ENCODE measurements at places on chromosomes 1 and 21. TPM values are rescaled to one million over a fixed set of nuclear protein-coding genes. Genes with fewer than 3 reads are reported as not detected.

DNA sequence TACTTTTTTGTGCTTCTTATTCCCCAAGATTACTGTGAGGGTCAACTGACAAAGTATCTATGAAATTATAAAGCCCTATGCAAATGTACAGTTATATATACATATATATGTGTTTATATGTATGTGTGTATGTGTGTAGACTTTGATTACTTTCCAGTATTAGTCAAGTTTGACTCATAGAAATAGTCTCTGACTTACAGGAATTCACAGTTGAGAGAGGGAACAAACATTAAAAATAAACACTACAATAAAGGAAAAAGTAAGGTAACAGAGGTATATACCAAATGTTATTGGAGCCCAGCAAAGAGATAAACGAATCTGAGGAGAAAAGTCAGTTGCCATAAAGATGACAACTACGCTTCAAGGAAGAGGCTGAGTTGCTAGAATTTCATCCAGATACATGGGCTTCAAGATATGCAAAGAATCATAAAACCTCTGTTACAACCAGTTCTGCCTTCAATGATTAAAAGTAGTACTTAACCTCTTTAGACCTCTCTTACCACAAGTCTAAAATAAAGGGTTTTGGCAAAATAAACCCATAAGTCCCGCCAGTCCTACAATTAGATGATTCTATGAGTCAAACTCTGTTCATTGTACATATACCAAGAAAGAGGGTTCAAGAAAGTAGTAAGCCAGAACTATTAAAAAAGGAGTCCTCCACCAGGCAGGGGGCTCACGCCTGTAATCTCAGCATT, 7.2 kb downstream of the IFT25 start:
- H3K36me3 ChIP-seq: no peaks in the 10 kb centered on the region
- H3K27me3 ChIP-seq: no peaks in the 10 kb centered on the region
- no peak overlapping the region for H3K27ac ChIP-seq
- H3K4me1 ChIP-seq: no peaks in the 10 kb centered on the region
- DNase-seq: no peak
- H3K4me3 ChIP-seq: no peak overlapping the region

GRCh38 chr1:87993051-87993450, 664.4 kb downstream of the LMO4 start:
- no peaks in the 10 kb centered on the region for H3K27me3 ChIP-seq
- no peaks in the 10 kb centered on the region for H3K36me3 ChIP-seq
- H3K27ac ChIP-seq: no peak overlapping the region
- DNase-seq: no peak
- H3K4me1 ChIP-seq: no peaks in the 10 kb centered on the region

DNA sequence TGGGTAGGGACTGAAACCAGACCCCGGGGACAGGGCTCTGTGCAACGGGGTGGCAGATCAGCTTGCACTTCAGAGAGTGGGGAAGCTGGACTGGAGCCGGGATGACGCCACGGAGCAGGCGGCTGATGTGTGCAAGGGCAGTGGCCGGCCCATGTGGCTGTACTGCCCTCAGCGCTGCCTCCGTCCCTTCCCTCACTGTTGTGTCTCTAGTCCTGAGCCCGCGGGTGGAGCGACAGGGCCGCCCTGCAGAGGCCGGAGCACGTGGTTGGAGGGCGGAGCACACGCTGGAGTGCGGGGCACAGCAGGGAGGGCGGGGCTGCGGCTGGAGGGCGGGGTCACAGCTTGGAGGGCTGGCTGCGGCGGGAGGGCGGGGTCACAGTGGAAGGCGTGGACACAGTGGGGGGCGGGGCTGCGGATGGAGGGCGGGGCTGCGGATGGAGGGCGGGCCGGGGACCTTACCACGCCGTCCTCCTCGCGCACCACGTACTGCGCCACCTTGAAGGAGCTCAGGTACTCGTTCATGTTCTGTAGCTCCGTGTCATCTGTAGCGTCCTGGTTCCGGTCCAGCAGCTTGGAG, 52.4 kb downstream of the CHD5 start:
- peak; percentile 89 for DNase-seq
- H3K36me3 ChIP-seq: no peaks in the 10 kb centered on the region
- peaks cover 47% of the 10 kb centered on the region for H3K27me3 ChIP-seq
- H3K4me1 ChIP-seq: peaks cover 6% of the 10 kb centered on the region

C1orf115 gene
- 13.1 TPM for total RNA-seq

GRCh38 chr1:116827607-116828105, 73.4 kb downstream of the CD2 start:
- no peaks in the 10 kb centered on the region for H3K27me3 ChIP-seq
- no peaks in the 10 kb centered on the region for H3K4me1 ChIP-seq
- no peak overlapping the region for H3K4me3 ChIP-seq
- H3K27ac ChIP-seq: no peak overlapping the region
- H3K36me3 ChIP-seq: no peaks in the 10 kb centered on the region

SYNC gene
- 11.9 TPM for total RNA-seq

DNA sequence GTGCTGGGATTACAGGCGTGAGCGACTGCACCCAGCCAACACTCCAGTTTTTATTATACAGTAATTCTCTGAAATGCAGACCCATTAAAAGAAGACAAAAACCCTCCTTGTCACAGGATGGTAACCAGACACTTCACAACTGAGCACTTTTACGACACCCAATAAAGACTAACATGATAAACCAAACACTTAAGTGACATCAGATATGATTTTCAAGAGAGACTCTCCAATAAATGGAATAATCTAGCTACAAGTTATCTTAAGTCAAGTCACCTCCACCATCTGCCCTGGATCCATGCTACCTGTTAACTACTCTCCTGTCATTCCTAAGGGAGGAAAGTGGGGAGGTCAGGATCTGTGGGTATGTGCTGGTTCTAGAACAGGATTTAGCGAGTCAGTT, 5.6 kb downstream of the GNG12 start:
- DNase-seq: no peak
- H3K4me3 ChIP-seq: no peak overlapping the region
- peaks cover 5% of the 10 kb centered on the region for H3K4me1 ChIP-seq
- H3K27me3 ChIP-seq: no peaks in the 10 kb centered on the region

GRCh38 chr1:228163007-228163753, 2.4 kb upstream of the IBA57 start:
- peak overlapping the region; percentile 70 for H3K27ac ChIP-seq
- no peaks in the 10 kb centered on the region for H3K36me3 ChIP-seq
- H3K27me3 ChIP-seq: peaks cover 39% of the 10 kb centered on the region
- H3K4me3 ChIP-seq: no peak overlapping the region
- no peak for DNase-seq
- H3K4me1 ChIP-seq: peaks cover 34% of the 10 kb centered on the region

KRTAP20-2 gene
- not detected for total RNA-seq

GRCh38 chr21:17128132-17128531, 384.7 kb upstream of the CXADR start:
- no peak for DNase-seq
- no peak overlapping the region for H3K27ac ChIP-seq
- no peaks in the 10 kb centered on the region for H3K4me1 ChIP-seq
- no peak overlapping the region for H3K4me3 ChIP-seq
- no peaks in the 10 kb centered on the region for H3K36me3 ChIP-seq

DNA sequence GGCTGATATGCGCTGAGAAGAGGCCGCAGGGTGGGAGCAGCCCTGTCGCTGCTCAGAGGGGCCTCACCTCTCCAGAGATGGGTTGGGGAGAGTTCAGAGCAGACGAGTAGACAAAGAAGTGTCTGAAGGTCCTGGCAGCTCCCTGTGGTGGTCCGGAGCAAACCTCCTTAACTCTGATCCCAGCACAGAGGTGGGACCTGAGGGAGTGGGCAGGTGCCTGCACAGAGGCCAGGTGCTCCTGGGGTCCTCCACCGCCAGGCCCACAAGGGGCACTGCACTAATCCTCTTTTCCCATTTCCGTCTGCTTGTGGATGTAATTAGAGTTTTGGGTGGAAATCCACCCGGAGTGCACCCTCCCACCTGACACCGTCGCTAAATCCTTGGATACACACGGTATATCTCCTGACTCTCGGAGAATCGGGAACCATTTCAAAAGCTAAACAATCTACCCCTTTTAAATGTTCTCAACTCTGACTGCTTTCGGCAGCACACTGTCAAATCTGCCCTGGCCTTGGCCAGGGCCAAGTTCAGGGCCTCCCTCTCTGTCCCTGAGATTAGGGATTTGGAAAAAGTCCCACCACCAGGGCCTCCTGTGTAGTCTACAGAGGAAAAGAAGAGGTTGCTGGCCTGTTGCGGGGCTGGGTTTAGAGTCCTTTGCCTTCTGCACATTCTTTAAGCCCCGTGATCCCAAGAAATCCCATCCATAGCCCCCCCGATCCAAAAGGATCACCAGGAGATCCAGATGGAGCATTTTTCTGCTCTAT, 22.4 kb downstream of the CASZ1 start:
- H3K4me1 ChIP-seq: no peaks in the 10 kb centered on the region
- H3K27me3 ChIP-seq: no peaks in the 10 kb centered on the region
- H3K27ac ChIP-seq: no peak overlapping the region
- DNase-seq: peak; percentile 50
- H3K36me3 ChIP-seq: no peaks in the 10 kb centered on the region

DNA sequence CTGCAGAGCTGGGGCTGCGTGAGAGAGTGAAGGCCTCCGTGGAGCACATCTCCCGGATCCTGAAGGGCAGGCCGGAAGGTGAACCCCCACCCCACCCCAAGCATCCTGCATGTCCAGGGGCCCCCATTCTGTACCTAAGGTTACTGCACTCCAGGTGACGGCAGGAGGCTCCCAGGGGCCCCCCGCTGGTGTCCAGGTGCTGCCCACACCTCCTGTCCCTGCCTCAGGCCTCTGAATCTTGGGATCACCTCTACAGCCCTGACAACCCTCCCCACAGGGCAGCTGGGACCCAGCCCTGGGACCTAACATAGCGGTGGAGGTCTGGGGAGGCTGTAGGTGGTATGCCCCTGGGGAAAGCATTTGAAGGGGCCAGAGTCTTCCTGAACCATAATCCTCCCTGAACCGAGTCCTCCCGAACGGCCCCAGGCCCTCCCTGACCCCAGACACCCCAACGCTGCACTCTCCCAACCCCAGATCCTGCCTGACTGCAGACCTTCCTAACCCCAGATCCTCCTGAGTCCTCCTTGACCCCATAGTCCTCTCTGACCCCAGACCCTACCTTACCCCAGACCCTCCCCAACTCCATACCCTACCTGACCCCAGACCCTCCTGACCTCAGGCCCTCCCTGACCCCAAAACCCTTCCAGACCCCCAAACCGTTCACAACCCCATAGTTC, 33.5 kb downstream of the TRIM11 start:
- no peaks in the 10 kb centered on the region for H3K27me3 ChIP-seq
- H3K27ac ChIP-seq: no peak overlapping the region
- DNase-seq: no peak
- no peaks in the 10 kb centered on the region for H3K4me1 ChIP-seq
- no peaks in the 10 kb centered on the region for H3K36me3 ChIP-seq

GRCh38 chr1:224404916-224405603, 29.5 kb downstream of the WDR26 start:
- DNase-seq: no peak
- no peaks in the 10 kb centered on the region for H3K27me3 ChIP-seq
- no peak overlapping the region for H3K27ac ChIP-seq
- no peak overlapping the region for H3K4me3 ChIP-seq

TINAGL1 gene
- total RNA-seq: 66.6 TPM

DNA sequence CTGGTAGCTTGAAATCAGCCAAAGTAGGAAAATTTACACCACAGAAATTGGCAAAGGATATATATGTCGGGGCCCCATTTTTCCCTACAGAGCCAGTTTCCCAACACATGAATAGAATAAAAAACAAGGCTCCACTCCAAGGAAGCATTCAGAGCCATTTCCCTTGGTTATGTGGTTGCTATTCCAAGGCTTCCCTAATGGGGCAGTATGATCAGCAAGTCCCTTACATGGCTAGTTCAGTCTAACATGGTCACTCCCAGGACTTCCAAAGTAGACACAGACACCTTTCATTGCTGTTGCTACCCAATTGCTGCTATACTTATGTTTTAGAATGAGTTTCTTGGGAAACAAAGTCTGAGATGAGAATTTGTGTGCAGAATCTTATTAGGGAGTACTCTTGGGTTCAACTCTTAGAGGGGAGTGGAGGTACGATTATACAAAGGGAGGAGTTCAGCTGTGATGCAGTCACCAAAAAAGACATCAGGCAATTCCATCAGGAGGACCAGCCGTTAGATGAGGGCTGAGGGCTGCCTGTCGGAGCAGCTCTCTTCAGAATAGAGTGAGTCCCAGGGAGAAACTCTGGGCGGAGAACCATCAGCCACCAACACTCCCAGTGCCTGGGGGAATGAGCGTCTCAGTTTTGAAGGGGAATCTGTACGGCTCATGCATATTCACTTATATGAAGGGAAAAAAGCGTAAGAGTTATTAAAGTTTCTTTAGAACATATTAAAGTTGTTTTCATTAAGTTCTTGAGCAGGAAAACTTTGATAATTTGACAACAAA, 92.9 kb downstream of the C21orf91 start:
- H3K4me1 ChIP-seq: peaks cover 9% of the 10 kb centered on the region
- H3K36me3 ChIP-seq: no peaks in the 10 kb centered on the region
- H3K27ac ChIP-seq: no peak overlapping the region
- no peak for DNase-seq

HAO2 gene
- total RNA-seq: not detected

- H3K27ac ChIP-seq: no peak overlapping the region
- no peak for DNase-seq
- H3K4me1 ChIP-seq: no peaks in the 10 kb centered on the region
- H3K4me3 ChIP-seq: no peak overlapping the region
- no peaks in the 10 kb centered on the region for H3K27me3 ChIP-seq
These were observed 681.7 kb upstream of the PTBP2 start for GRCh38 chr1:96039910-96040309.

DNA sequence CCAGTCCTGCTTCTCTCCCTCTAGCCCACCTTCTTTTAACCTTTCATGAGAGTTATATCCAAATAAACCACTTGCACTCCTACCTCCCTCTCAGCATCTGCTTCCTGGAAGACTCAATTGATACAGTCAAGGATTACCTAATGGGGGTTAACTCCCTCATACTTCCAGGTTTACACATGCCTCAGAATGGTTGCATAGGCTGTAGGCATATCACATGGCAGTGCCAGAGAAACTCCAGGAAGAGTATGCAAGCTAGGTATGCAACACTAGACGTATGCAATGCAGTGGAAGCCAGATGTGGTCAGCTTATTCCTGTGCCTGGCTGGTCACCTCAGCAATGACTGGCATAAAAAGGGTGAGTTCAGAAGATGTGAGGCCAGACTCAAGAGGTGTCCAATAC, 32.7 kb upstream of the VANGL1 start:
- H3K36me3 ChIP-seq: no peaks in the 10 kb centered on the region
- H3K4me1 ChIP-seq: no peaks in the 10 kb centered on the region

- peak overlapping the region; percentile 97 for H3K27ac ChIP-seq
- no peak overlapping the region for H3K4me3 ChIP-seq
- H3K27me3 ChIP-seq: no peaks in the 10 kb centered on the region
- H3K36me3 ChIP-seq: peaks cover 35% of the 10 kb centered on the region
- peaks cover 76% of the 10 kb centered on the region for H3K4me1 ChIP-seq
These were observed 20.3 kb upstream of the A3GALT2 start for GRCh38 chr1:33341190-33341589.
